Fibroblast of skin of abdomen (primary cell): ENCODE measurements at places on chromosomes 7 and 10.

GRCh38 chr10:61792097-61792716 is 109.3 kb upstream of the ARID5B start:
- no peak for DNase-seq

GRCh38 chr7:73646785-73647724 is 20.6 kb upstream of the VPS37D start:
- DNase-seq, result no peak

DNA sequence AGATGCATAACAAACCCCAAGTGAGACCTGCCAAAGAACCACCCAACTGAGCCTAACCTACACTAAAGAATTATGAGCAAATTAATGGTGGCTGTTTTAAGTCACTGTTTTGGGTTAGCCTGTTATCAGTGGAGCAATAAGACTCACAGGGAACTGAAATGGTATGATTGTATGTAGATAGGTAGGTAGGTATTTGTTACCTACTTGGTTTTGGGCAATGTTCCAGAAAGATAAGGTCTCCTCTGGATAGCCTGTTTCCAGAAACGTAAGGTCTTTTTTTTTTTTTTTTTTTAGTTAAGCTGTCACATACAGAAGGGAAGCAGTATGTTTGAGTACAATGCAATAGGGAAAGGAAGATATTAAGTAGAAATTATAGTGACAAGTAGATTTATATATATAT is 47.6 kb downstream of the PSMC2 start:
- no peak for DNase-seq

DNA sequence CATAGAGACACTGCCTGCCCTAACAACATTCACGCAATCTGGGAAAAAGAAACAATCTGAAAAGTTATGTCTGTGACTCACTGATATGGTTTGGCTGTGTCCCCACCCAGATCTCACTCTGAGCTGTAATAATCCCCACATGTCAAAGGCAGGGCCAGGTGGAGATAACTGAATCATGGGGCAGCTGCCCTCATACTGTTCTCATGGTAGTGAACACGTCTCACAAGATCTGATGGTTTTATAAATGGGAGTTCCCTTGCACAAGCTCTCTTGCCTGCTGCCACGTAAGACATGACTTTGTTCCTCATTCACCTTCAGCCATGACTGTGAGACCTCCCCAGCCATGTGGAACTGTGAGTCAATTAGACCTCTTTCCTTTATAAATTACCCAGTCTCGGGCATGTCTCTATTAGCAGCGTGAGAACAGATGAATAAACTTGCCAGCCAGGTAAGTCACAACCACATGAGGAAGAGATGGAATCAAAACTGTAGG is 341.5 kb upstream of the AOAH start:
- peak; percentile 32 for DNase-seq

DNA sequence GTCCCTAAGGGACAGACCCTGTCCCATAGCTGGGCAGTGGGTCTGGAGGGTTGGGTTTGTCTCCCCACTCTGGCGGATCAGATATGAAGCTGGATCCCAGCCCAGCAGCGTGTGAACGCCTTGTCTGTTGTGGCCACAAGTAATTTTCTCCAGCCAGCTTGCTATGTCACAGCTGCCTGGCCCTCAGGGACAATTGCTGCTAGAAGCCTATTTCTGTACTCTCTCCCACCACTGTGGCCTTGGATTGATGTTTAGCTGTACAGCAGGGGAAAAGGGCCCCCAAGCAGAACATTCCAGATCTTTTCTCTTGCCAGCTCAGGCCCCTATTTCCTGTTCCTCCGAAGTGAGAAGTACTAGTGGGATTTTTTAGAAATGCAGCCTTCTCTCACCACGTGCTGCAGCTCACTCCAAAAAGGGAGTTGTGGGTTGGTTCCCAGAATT is 53.5 kb upstream of the WAC start:
- DNase-seq, result no peak
